Fibroblast of mammary gland (primary cell): ENCODE measurements at places on chromosomes 3 and 15.

GRCh38 chr3:66795365-66795764, 202.7 kb upstream of the KBTBD8 start:
- DNase-seq = peak; percentile 59

GRCh38 chr15:63122002-63122875, 578 bp downstream of the LACTB start:
- DNase-seq = peak; percentile 52

DNA sequence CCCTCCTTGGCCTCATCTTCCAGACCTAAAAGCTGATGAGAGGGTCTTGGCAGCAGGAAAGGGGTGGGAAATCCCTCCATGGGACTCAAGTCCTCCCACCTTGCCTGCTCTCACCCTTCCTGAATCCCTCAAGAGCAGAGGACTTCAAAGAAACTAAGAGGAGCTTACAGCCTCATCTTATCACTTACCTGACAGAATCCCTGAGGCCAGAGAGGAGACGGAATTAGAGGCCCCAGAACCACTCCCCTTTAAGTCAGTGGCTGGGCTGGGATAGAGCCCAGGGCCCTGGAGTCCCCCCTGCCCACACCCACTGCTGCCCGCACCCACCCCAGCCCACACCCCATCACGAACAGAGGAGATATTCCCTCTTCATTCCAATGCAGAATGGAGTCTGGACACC, 15.2 kb downstream of the LOXL1 start:
- no peak for DNase-seq

GRCh38 chr3:107370907-107371306, 6.3 kb upstream of the CCDC54 start:
- no peak for DNase-seq

DNA sequence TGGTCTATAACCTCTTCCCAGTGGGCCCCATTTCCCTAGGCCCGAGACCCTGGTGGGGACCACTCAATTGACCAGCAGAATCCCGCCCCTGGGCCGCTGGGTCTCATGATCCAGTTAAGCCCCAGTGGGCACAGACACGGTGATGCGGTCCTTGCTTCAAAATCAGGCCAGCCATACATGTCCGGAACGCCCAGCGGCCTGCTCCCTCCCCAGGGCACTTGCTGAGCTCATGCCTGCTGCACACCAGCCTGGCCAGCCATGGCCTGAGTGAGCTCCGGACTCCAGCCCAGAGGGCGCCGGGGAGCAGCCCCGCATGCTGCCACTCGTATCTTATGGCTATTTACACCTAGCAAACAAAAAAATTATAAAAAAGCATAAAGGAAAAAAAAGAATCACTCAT, 34.4 kb upstream of the IQSEC1 start:
- DNase-seq = no peak

- peak; percentile 1 for DNase-seq
Observed at GRCh38 chr15:91142106-91142744, 42.2 kb downstream of the SV2B start.

DNA sequence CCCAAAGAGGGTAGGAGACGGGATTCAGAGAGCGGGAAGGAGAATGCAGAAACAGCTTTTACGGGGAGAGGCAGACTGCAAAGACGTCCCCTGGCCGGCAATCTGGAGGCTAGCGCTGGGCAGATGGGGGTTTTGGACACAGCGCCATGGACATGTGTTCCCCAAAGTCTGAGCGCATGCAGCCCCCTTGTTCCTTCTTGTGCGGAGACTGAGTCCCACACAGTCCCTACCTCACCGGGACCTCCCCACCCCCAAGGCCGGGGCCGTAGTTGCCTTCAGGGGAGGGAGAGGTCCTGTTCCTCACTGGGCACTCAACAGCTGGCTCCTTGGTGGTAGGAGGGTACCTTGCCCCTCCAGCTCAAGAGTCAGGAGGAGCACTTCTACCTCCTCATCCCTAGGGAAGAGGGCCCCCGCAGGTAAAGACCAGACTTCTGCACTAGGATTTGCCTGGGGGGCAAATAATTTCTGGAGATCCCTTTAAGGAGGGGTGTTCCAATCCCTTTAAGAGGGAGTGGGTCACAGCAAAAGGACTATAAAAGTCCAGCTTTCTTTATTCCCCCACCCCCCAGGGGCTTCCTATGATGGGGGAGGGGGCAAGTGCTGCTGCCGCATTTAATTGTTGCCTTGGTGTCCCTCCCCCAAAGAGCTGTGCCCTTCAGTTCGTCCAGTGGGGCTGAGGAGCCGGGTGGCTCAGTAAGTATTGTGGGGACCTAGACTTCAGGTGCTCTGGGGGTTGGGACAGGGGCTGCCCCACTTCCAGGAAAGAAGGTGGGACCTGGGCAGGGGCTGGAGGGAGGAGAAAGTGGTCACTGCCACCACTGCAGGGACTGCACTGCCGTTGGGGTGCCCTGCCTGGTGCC, 3.6 kb upstream of the BAHD1 start:
- DNase-seq = no peak

DNA sequence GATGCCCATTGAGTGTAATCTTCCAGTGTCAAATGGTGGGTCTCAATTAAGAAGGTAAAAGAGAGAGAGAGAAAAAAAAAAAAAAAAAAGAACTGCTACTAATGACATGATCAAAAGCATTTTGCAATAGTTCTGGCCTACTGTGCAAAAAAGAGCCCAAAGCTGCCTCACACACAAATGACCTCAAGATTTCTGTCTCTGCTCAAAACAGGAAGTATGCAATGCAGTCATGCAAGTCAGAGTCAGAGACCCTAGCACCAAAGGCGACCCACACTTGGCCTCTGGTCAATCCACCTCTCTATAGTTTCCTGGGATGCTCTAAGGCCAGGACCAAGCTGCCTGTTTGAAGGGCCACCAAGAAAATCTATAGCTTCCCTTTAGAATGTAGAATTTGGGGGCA, 323.5 kb downstream of the VPS13C start:
- DNase-seq = peak; percentile 41

DNA sequence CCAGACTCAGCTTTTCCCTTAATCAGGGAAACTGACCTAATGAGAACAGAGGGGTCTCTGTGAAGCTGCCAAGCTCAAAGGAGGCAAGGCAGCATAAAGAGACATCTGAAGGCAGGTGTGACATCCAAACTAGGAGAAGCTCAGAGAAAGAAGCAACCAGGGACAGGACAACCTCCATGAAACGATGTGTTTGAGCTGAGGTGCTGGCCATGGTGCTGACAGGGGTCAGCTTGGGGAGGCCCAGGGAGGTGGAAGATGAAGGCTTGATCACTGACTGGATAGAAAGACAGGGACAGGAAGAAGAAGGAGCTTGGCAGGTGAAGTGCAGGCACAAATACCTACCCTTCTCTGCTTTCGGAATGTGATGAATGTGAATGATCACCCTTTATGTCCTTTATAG, 179.5 kb upstream of the NSMCE3 start:
- no peak for DNase-seq

- DNase-seq = no peak
Observed at GRCh38 chr3:28569357-28569756, 220.7 kb upstream of the AZI2 start.

- no peak for DNase-seq
Observed at GRCh38 chr3:137259701-137260100, 301.9 kb downstream of the IL20RB start.

GRCh38 chr3:106783231-106783630, 594.0 kb upstream of the CCDC54 start:
- no peak for DNase-seq

- DNase-seq = no peak
Observed at GRCh38 chr3:52399131-52399530, 45.8 kb downstream of the SEMA3G start.

- no peak for DNase-seq
Observed at GRCh38 chr3:44240061-44240460, 1.6 kb upstream of the TOPAZ1 start.

GRCh38 chr15:51331141-51331540, 7.3 kb downstream of the CYP19A1 start:
- peak; percentile 26 for DNase-seq

- no peak for DNase-seq
Observed at GRCh38 chr3:40992023-40992422, 207.3 kb upstream of the CTNNB1 start.

DNA sequence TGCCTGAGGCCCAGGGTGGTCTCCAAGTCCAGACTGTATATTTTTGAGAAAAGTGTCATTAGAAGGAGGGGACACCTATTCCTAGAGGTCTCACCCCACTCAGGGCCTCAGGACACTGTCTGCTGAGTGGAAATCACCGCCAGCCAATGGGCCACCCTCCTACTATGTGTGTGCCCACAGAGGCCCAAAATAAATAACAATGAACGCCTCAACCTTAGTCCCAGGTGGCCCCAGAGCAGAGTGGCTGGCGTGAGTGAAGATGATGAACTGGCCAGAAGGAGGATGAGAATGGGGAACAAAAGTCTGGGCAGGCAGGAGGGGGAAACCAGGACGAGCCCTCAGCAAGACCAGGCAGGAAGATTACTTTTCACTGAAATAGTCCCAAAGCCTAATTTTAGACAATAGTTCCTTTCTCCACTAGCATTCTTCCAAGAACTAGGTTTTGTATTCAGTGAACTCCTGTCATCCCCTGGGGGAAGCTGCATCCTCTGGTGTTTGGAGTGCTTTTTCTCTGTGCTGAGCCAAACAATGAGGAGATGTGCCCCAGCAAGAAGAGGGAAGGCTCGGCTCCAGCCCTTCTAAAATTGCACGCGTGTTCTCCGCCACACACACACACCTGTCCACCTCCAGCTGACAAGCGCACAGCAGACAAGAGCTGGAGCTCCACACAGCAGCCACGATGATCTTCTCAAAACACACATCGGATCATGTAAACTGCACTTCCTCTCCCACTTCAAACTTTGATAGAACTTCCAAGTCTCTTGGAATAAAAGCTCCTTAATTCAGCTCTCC, 72.2 kb downstream of the ADCY5 start:
- DNase-seq = no peak

DNA sequence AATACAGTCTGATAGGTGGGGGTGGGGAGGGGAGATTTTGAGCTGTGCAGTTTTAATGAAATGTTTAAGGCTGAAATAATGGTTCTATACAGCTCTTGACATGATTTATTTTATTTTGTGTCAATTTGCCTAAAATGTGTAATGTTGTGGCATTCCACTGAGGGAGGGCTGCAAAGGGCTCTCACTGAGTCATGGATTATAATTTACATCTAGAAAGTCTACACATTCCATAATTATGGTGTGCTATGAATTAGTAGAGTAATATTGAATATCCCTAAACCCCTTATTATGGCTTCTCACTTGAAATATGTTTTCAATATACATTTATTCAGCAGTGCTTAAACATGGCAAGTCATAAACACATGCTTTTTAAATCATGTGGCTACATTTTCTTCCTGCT, 103.9 kb downstream of the RARB start:
- no peak for DNase-seq

DNA sequence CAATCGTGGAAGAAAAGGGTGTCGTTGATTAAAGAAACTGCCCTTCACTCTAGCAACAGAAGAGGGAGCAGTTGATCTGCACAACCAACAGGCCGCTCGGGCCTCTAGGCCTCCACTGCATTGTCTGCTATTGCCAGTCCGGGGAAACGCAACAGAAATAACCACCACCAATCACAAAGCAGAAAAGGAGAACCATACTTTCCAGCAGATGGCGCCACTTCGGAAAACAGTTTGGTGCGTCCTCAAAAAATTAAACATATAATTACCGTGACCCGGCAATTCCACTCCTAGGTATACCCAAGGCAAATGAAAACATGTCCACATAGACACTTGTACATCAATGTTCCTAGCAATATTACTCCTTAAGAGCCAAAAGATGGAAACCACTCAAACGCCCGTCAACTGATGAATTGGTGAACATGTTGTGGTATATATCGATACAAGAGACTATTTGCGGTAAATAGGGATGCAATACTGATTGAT, 154.1 kb downstream of the TJP1 start:
- DNase-seq = peak; percentile 89

GRCh38 chr3:8421267-8421666, 80.4 kb upstream of the LMCD1 start:
- no peak for DNase-seq

DNA sequence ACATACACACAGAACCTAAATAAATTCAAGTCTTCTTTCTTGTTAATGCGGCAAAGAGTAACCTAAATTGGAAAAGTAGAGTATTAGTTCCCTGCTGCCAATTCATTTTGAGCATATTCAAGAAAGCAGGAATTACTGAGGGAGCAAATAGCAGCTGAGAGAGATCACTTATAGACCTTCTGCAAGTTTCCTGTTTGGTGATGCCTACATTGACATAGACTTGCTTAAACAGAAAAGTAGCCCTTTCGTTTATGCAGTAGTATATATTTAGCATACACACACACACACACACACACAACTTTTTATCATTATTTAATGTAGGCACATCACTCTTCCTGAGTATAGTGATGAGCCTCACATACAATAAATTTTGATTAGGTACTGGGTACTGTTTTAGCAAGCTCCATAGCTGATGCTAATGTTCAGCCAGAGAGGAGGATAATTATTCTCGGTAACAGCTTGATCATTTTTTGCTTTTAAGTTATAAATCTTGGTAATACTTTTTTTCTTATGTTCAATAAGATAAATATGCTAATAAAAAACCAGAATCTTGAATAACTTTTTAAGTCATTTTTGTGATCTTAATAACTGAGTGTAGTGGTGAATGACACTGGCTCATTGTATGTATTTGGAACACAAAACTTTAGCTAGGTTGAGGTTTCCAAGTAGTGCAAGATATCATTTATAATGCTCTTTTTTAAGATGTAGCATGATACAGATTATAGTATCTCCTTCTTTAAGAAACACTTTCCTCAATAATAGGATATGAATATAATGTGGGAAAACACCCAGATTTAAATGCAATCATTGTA, 174.7 kb downstream of the MBNL1 start:
- peak; percentile 19 for DNase-seq

GRCh38 chr3:101200461-101200860, 119.9 kb downstream of the IMPG2 start:
- DNase-seq = peak; percentile 33

DNA sequence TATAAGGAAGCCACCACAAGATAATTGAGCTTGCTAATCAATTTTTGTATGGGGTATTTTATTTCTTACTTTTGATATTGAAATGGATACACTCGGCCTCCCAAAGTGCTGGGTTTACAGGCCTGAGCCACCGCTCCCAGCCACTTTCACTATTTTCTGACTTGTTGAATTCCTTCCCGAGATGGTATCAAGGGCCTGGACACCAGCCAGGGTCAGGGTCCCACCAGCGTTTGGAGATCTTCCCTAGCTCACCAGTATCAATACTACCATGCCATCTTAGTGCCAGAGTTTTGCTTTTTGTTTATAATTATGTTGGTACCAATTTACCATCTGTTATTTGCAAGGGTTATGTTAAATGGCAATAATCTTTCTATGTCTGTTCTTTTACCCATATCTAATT, 5.5 kb upstream of the SELENOT start:
- no peak for DNase-seq
